ENCODE measurements at places on chromosomes 3 and 15.

DNA sequence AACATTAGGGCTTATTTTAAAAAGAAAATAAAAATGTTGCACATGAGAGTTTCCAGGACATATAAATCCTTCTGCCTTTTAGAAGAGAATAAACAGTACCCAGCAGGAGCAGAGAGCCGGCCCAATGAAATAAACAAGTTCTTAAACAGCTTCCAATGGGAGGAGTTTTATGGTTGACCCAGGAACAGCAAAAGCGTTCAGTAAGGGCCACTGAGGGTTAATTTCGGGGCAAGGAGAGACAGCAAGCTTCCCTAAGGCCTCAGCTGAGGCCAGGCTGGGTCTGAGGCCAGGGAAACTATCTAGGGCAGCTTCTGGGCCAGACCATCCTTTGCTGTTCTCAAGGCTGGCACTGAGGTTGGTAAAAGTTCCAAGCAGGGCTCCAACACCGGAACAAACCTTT lies 3.4 kb downstream of the PDZRN3 start:
- DNase-seq = no peak

DNA sequence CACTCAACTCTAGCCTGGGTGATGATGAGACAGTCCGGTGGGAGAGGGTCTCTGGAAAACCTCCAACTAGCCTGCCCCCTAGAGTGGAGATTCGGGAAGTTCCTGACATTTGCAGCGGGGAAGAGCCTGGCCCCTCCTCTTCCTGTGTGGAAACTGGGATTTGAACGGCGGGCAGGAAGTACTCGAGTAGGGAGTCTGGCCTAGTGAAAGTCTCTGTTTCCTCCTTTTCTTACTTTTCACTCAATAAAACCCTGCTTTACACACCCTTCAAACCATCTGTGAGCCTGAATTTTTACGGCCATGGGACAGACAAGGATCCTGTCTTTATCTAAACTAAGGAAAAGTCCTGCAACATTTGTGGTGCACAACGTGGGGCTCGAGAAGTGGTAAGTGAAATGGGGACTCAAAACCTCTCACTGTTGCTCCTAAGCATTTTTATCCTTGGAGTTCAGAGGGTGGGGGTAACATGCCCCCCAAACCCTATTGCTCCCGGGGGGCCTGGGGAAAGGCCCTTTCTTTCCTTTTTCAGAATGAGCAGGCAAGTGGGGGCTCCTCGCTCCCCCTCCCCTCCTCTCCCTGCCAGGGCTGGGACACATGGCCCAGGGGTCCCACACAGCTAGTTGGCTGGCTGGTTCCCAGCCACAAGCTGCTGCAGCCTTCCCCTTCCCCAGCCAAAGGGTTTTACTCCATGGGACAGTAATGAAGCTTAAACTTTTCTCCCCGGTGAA lies 224.7 kb upstream of the GBE1 start:
- no peak for DNase-seq

GRCh38 chr3:69200384-69201068 lies 78.1 kb upstream of the LMOD3 start:
- no peak for DNase-seq

DNA sequence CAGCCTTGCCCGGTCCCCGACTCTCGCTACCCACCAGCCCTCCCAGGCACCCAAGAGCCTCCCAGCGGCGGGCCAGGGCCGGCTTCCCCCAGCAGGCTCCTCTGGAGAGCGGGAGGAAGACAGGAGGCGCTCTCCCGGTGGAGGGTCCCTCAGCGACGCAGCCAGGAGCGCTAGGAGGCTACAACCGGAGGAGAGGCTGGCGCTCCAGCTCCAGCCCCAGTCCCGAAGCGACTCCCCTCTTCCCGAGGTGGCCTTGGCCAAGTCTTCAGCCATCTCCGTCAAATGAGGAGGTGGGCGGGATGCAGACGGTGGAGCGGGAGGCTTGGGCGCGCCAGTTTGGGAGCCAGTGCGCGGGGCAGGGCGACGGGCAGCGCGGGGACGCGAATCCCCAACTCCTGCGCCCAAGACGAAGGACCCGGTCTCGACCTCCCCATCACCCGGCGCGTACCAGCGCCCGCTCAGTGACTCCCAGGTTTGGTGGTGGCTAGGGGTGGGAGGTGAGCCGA lies 722 bp downstream of the CHRNA3 start:
- DNase-seq = no peak

GRCh38 chr3:177195242-177195991 lies 1.9 kb downstream of the TBL1XR1 start:
- DNase-seq = no peak

- DNase-seq = no peak
These were observed 20.7 kb downstream of the GBE1 start for GRCh38 chr3:81740731-81741130.

DNA sequence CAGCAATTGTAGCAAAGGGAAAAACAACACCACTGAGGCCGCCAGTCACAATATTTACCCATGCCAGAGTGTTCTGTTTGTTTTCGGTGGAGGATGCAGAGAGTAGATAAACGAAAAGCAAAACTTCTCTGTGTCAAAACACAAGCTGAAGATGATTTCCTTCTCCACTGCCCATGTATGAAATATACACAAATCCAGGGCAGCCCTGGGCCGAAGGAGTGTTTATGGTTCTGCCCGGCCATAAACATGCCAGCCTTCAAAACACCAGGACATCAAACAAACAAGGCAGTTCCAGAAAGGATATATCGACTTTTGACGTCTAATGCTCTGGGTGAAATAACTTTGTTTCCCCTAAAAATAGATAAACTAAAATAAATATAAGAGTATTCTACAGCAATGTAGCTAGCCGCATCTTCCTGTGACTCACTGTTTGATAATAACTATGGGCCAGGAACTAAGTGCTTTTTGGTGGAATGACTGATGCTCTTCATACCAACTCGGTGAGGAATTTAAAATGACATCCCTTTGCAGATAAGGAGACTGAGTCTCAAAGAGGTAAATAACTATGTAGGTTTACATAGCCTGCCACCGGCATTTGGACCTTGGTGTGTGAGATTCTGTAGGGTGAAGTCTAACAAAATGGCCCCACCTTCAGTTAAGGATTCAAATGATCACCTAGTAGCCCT lies 82.8 kb downstream of the MAGI1 start:
- DNase-seq = no peak

DNA sequence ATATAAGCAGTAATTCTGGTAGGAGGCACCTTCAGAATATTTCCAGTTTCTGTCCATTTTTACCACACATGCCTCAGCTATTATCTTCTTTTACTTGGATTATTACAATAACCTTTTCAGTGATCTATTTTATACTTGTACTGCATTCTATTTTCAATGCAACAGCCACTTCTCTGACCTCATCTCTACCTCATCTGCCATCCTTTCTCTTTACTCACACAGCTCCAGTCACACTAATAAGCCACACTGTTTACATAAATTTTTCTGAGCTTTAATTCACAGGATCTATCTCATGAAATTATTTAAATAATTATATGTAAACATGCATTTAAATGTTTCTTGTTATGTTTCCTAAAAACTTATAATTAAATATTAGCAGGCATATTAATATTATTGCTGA lies 47.3 kb upstream of the BCHE start:
- no peak for DNase-seq

GRCh38 chr15:70036585-70037291 lies 61.0 kb downstream of the TLE3 start:
- DNase-seq = no peak

GRCh38 chr3:58251631-58252035 lies 14.0 kb downstream of the ABHD6 start:
- DNase-seq = no peak

GRCh38 chr15:87704276-87704675 lies 552.3 kb downstream of the NTRK3 start:
- DNase-seq = no peak

DNA sequence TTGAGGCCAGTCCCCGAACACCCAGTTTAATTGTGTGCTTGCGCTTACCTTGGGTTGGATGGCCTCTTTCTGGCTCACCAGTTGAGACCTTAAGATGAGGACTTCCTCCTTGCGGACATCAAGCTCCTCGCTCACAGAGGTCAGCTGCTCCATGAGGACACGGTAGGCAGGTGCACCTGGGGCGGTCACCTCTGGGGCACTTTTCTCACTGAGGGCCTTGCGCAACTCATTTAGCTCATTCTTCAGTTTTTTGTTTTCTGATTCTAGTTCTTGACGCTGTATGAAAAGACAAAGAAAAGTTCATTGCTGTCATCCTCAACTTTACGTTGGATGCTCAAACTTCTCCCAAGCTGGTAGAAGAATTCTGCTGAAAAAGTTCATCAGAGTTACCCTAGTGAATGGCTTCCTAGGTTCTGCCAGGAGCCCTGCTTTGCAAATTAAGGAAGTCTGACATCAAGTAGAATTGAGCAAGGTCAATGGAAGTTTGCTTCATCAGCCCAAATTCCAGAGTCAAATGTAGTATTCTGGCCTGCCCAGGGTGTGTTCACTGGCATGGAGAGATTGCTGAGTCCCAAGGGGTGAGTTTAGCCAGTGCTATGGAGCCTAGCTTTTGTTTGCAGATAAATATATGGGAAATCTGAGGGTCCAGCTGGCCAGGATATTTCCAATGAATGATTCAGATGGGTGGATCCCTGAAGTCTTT lies 55.8 kb upstream of the MYO5C start:
- DNase-seq = no peak

GRCh38 chr3:107962946-107963345 lies 127.9 kb downstream of the CD47 start:
- no peak for DNase-seq

DNA sequence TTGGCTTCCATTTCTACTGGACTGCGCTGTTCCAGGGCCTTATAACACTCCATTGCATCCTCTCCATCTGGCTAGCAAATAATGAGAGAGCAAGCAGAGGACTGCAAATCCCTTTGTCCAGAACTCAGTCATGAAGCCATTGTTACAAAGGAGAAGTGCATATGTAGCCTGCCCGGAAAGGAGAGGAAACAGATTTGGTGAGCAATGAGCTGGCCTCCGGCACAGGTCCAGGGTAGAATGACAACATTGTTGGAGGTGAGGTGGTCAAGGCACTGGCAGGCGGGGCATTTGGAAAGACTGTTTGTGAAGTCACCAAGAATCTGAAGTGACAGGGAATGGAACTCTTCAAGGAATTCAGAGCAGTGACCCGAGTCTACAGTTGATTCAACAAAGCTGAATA lies 25.0 kb upstream of the ATP1B3 start:
- DNase-seq = no peak

DNA sequence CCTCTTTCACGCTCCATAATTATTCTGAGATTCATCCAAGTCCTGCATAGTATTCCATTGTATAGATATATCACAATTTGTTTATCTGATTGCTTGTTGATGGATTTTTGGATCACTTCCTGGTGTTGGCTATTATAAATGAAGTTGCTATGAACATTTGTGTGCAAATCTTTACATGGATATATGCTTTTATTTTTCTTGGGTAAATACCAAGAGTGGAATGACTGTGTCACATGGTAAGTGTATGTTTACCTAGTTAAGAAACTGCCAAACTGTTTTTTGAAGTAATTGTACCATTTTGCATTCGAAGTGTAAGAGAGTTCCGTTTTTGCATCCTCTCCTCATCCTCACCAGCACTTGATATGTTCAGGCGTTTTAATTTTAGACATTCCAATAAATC lies 34.6 kb upstream of the ROPN1 start:
- DNase-seq = no peak

DNA sequence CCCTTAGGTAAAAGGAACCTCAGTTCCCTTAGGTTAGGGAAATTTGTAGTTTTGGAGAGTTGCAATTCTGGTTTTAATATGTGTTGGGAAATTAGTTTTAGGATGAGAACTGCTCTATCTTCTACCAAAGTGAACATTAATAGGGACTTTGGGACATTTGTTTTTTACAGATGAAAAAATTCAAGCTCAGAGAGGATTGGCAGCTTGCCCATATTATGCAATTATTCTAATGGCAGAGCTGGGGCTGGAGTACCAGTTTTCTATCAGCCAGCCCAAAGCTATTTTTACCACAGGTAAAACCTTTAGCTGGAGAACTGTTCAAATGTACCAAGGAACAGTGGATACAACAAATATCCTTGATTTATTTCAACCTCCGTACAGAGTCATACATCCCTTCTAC lies 127.0 kb downstream of the CPNE4 start:
- no peak for DNase-seq

DNA sequence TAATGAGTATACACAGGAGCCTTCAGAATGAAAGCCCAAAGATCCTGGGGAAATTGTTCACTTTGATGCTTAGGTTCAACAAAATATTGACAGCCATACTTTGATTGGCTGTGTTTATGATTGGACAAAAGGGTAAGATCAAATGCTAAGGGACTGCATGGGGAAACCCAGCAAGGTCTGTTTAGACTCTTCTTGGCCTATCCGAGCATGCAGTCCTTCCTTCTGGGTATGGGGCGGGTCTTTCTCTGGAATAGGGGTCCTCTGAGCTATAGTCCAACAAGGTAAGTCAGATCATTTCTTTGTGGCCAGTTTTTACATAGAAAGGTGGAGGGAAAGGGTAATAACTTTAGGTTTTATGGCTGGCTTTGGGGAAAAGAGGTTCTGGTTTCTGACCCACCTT lies 52.9 kb upstream of the ACKR4 start:
- no peak for DNase-seq

- no peak for DNase-seq
These were observed 53.9 kb upstream of the ATOSA start for GRCh38 chr15:52733088-52733487.

DNA sequence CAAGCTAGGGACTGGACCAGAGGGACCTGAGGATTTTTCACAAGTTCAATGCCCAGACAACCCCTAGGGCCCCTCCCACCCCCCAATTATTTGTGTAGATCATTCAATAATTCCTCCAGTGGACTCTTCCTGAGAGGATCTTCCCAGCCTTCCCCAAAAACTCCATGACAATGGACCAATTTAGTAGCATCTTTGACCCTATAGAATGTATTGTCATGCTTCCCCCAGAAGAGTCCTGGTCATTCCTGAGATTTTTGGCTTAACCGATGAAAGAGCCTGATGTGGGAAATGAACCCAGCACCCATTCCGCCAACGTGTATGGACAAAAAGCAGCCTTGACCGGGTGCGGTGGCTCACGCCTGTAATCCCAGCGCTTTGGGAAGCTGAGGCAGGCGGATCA lies 119.2 kb upstream of the RNF7 start:
- no peak for DNase-seq

- DNase-seq = no peak
These were observed 54.8 kb downstream of the UBP1 start for GRCh38 chr3:33385423-33385822.

DNA sequence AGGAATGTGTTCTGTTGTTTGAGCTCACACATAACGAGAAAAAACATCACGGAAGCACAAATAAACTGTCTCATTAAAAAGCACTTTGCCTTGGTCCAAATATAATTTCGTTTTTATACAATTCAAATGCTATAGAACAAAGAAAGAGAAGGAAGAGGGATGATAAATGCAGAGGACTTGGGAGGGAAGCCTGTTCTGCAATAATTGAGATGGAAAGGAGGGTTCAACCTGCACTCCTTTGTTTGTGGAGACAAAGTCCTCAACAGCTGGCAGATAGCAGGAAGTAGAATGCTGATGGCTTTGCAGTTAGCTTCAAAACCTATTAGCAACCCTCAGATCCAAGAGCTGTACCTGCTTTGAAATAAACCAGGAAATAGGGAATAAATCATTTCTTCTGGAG lies 1010.8 kb downstream of the FHIT start:
- no peak for DNase-seq
